ENCODE measurements at places on chromosomes 5 and 9.

GRCh38 chr5:1429066-1429465 lies 16.2 kb downstream of the SLC6A3 start:
- no peak for DNase-seq

DNA sequence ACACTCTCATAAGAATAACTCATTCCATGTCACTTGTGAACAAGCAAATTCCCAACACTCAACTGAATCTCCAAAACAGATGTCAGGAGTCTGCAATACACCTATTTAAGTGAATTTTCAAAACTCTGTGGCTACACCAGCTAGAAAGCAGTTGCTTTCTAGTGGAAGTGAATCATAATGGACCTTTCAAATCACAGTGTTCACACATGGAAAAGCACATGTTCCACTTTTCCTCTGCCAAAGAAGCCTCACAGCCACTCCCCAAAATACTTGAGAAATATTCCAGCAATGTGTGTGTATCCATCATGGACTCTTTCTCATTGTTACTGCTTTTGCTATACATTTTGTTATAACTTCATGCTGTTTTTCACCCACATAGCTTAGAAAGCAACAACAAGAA lies 17.4 kb downstream of the MARCHF3 start:
- no peak for DNase-seq

DNA sequence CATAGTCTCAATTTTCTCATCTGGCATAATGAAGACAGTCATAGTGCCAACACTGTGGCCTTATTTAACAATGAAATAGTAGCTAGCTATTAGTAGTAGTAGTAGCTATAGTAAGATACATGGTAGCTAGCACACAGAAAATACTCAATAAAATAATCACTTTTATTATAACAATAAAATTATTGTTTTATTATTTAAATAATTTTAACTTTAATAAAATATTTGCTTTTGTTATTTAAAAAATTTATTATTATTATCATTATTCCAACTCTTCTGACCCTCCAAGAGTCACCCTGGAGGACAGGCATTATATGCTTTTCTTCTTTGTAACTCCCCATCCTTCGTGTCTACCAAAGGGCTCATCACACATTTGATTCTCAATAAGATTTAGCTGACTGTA lies 252.1 kb downstream of the TRIM32 start:
- DNase-seq = no peak

GRCh38 chr9:108664309-108665255 lies 191.2 kb downstream of the ACTL7B start:
- no peak for DNase-seq

GRCh38 chr5:124649491-124650146 lies 96.8 kb downstream of the ZNF608 start:
- DNase-seq = peak; percentile 38

DNA sequence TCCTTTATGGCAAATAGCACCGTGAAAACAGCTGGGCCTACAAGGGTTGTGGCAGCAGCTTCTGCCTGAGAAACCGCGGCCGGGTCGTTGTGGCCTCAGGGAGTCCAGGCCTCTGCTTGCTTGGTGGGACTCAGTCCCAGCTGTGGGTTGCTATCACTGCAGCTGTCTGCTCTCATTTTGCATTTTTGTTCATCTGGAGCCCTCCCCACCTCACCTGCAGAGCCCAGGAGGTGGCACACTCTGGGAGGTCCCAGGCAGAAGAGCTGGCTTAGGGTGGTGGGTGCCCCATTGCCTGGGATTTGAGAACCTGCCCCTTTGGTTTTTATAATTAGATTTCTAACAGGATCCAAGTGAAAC lies 138.4 kb downstream of the GADD45G start:
- DNase-seq = no peak

DNA sequence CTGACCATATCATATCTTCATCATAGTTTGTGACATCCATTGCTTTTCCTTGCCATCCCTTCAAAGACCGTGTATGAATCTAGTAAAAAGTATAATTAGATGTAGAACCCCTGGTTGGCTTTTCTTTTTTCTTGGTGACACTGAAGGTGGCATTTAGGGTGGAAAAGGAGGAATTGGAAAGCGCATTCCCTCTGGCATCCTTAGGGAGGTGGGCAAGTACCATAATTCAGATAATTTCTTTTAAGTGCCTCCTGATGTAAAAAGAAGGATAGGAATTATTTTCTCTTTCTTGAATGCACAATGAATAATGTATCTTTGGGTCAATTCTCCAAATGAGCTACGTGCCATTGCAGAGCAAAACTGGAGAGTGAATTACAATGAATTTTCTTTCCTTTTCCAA lies 73.2 kb upstream of the SMARCA2 start:
- DNase-seq = no peak

DNA sequence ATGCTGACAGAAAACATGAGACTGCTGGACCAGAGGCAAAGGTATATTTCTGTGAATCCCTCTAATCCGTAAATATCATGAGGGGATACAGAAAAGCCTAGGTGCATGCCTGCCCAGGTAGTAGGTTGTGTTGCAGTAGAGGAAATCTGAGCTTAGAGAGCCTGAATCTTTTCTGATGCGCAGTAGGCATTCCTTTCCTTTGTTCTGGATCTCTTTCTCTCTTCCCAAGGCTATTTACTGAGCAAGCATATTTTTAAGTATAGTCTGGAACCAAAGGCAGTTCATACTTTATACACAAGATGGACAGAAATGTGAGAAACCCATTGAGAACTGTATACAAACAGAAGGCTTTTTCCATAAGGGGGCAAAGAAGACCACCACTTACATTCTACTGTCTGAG lies 359.3 kb downstream of the TMEM161B start:
- no peak for DNase-seq

DNA sequence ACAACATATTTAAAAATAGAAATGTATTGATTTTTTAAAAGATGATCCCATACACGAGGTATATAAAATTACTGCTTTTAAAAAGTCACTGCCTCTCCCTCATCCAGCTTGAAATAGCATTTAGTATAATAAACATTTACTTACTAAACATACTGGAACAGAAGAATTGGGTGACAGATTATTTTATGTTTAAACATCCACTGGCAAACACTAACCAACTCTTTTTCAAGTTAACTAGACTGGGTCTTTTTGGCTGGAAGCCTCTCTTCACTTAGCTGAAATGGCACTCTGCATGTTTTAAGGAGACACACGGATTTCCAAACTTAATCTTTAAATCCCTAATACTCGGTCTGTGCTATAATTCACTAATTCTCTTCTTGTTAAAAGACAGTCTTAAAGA lies 19.0 kb downstream of the CTXN3 start:
- DNase-seq = no peak

DNA sequence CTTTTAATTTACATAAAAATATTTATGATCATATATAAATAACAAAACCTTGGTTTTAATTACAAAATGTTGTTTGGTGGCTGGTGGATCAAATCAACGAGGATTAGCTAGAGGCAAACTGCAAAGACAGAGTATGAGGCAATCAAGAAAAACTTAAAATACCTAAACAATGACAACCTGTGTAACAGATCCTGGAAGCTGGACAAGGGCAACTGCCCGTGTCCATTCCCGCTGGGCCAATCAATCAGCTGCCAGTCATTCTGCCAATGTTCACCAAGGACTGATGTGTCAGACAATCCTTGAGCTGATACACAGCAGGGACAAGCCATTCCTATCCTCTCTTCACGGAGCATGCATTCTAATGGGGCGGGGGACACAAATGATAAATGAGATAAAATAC lies 3.2 kb upstream of the TENT4A start:
- DNase-seq = no peak

GRCh38 chr9:38761999-38762398 lies 42.1 kb upstream of the FAM240B start:
- no peak for DNase-seq

DNA sequence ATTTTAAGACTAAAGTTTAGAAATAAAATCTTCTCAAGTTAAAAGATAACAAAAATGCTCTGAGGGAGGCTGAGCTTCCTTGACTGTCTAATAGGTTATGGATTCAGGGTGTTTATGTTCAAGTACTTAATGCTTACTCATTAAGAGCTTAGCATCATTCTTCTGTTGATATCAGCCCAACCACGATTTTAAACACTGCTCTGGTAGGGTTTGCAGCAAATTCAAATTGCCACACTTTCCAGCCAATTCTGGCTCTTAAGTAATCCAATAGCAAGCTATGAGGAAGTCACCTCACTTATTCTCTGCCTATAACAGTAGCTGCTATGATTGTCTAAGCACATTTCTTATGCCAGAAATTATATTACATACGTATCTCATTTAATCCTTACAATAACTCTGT lies 191.0 kb upstream of the KIF2A start:
- no peak for DNase-seq

GRCh38 chr5:270340-270739 lies 1.1 kb upstream of the PDCD6 start:
- no peak for DNase-seq
